ENCODE measurements at places on chromosomes 5 and 9.

GRCh38 chr9:96460470-96460869 lies 10.5 kb downstream of the HABP4 start:
- no peak for DNase-seq

DNA sequence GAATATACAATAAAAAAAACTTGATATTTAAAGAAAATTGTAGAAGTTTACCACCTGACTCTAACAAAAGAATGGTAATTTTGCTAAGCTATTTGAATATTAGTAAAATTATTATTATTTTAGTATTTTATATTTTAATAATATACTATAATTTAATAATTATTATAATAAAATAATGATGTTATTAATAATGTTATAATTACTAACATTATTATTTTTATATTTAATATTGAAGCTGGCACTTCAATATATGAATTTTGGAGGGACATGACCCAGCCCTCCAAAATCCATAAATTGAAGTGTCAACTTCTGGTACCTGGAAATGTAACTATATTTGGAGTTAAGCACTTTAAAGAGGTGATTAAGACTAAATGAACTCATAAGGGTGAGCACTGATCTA lies 486.1 kb upstream of the CDH9 start:
- DNase-seq, result no peak

GRCh38 chr9:126624912-126625311 lies 11.2 kb downstream of the LMX1B start:
- no peak for DNase-seq

DNA sequence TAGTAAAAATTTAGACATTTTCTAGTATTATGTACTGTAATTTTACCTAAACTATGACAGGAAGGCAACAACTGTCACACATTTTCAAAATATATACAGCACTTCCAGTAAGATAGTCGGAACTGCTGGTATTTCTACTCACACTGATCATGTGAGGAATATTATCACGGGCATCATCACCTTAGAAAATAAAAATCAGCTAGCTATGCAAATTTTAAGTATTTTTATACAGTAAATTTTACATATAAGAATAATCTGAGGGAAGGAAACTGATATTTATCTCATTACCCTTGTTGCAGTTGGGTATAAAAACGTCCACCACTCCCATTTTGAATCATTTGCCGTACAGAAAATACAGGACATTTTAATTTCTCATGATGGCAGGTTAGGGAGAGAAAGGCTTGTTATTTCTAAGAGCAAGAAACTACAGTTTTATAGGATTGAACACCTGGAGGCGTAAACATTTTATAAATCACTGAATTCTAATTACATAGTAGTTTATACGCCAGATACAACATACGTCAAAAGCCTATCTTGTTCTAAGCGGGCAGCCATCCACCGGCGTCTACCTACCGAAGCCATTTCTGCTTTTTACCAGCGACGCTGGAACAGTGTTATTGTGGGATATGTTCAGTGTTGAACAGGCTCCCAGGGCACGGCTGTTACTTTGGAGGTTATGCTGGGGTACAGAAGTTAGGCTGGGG lies 729 bp upstream of the TNPO1 start:
- no peak for DNase-seq

- no peak for DNase-seq
These were observed 261.8 kb downstream of the GAS1 start for GRCh38 chr9:86685556-86685955.

DNA sequence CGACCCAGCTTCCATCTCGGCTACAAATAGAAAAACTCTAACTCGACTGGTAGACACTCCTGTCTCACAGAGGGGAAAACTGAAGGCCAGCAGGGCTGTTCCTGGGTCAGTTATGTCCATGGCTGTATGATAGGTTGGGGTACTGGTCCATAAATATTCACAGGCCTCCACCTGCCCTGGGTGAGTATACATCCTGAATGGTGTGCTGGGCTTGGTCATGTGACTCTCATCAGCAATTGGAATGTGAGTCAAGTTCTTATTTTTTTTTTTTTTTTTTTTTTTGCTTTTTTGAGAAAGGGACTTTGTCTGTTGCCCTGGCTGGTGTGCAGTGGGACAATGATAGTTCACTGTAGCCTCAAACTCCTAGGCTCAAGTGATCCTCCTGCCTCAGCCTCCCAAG lies 58.3 kb upstream of the NEK6 start:
- no peak for DNase-seq

GRCh38 chr5:97075649-97076048 lies 66.8 kb downstream of the LIX1 start:
- no peak for DNase-seq

DNA sequence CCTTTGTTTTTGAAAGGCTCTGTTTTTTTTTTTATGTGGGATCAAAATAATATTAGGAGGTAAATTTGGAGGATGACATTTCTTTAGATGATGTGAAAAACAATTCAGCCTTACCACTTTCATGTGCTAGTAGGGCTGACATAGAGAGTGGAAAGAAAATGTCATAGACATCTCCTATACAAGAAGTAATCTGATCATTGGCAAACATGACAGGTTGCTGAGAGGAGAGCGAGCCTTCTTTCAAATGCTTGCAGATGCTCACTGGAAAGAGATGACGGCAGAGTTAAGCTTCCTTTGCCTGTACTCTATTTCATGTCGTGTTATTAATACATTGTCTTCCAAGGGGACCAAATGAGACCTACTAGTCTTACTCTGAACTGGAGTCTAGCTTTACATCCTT lies 160.1 kb upstream of the DAP start:
- no peak for DNase-seq

Data from T-cell (primary cell).